ENCODE measurements at places on chromosomes 6 and 20.

DNA sequence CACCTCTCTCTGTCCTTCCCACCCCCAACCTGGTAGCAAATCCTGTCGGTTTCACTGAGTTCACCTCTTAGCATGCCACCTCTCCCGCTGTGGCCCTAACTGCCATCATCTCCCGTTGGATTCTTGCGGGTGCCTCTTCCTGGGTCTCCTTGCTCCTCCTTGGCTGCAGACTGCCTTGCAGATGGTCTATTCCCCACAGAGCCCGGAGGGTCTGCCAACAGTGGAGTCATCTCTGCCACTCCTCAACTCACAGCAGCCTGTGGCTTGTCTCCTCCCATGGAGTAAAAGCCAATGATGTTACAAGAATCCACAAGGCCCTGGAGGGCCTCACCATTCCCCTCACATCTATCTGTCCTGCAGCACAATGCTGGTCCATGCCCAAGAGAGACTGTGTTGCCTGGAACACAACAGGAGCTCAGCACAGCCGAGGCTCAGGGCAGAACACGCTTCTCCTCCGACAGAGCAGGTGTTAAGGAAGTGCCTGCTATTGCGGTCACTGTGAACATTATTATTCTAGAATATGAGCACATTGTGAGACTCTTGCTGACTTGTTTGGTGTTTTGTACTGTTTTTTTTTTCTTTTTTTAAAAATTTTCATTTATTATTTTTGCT lies 241.8 kb upstream of the SULF2 start:
- no peak for DNase-seq

GRCh38 chr6:67812125-67812524 lies 823.0 kb upstream of the ADGRB3 start:
- no peak for DNase-seq

DNA sequence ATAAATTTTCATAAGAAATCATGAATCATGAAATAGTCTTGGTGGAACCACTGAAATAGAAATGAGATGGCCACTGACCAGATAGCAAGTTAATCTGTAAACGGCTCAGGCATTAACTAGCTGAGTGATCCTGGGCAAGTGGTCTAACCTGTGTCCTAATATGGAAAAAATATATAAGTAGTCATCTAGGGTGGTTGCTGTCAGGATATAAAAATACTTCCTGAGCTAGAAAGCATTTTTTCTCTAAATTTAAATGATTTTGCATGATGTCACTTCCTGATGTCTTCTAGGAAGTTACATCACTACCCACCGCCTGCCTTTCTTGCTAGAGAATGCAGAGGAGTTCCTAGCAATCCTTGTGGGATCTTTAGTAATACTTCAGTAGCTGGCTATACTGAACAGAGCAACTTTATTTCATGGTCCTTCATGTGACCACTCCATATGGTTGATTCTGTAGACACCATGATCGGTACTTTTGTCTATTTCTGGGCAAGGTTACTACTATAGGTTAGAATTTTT lies 228.1 kb upstream of the CEP162 start:
- DNase-seq, result no peak

- no peak for DNase-seq
These were observed 26.2 kb downstream of the RNF144B start for GRCh38 chr6:18413381-18413780.

- no peak for DNase-seq
These were observed 2.0 kb downstream of the CST5 start for GRCh38 chr20:23877524-23877923.

GRCh38 chr6:107603006-107603370 lies 113.1 kb downstream of the SOBP start:
- no peak for DNase-seq

GRCh38 chr6:130118236-130118635 lies 99.9 kb downstream of the L3MBTL3 start:
- no peak for DNase-seq
